Progenitor cell of endocrine pancreas (in vitro differentiated cells): ENCODE measurements at places on chromosomes 1 and 21.

DNA sequence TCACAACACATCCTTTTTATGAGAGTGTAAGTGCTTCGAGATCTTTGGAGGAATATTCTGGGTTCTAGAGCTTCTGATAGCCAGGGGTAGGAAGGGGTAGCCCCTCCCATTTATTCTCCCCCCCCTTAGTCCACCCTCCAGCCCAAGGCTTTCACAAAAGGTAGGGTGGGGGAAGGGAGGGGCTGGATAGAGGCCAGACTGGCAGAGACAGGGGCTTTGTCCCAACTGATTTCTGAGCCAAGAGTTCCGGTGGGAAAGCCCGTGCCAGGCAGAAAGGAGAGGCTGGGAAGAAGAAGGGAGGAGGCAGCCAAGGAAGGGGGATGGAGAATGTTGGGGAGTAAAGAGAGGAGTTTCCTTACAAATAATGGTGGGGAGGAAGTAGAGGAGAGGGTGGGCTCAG is 3.1 kb downstream of the BCAN start:
- no peak overlapping the region for H3K4me3 ChIP-seq
- peak overlapping the region; percentile 24 for H3K27ac ChIP-seq
- H3K27me3 ChIP-seq = peaks cover 89% of the 10 kb centered on the region
- H3K36me3 ChIP-seq = no peaks in the 10 kb centered on the region
- peaks cover 3% of the 10 kb centered on the region for H3K4me1 ChIP-seq

GRCh38 chr21:36981049-36981391 is 14.6 kb upstream of the HLCS start:
- no peaks in the 10 kb centered on the region for H3K36me3 ChIP-seq
- H3K27ac ChIP-seq = peak overlapping the region; percentile 82
- no peak for DNase-seq
- peaks cover 16% of the 10 kb centered on the region for H3K4me1 ChIP-seq
- no peaks in the 10 kb centered on the region for H3K27me3 ChIP-seq
- peak overlapping the region; percentile 72 for H3K4me3 ChIP-seq

GRCh38 chr1:2591581-2592261 is 5.1 kb downstream of the PRXL2B start:
- peaks cover 5% of the 10 kb centered on the region for H3K36me3 ChIP-seq
- DNase-seq = no peak
- no peak overlapping the region for H3K4me3 ChIP-seq

DNA sequence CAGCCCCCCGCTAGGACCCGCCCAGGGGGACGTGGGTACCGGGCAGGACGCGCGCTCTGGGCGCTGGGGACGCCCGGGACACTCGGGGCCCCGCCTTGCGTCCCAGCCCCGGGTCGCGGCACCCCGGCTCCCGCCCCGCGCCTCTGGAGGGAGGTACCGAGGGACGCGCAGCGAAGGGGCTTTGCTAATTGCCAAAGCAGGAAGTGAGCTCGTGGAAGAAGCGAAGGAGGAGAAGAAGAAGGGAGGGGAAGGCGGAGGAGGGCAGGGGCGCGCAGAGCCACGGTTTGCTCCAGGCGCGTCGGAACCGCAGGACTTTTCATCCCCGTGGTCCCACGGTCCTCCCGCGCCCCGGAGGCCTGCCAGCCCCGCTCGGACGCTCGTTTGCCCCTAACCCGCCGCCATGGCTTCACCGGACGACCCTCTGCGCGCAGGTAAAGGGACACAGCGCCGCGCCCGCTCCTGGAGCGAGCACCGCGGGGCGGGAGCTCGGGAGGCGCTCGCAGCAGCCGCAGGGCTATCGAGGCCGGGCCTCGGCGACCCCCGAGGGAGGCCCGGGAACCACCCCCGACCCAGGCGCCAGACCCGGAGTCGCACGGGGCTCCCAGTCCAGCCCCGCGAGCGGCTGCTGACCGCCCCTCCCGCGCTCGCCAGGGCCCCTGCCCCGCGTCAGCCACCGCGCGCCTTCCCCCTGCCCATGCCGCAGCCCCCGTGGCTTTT is 1.3 kb downstream of the EDARADD start:
- H3K4me1 ChIP-seq = peaks cover 27% of the 10 kb centered on the region
- DNase-seq = peak; percentile 49
- peak overlapping the region; percentile 87 for H3K4me3 ChIP-seq
- H3K27ac ChIP-seq = no peak overlapping the region
- no peaks in the 10 kb centered on the region for H3K36me3 ChIP-seq
